ENCODE measurements at places on chromosomes 4 and X.

DNA sequence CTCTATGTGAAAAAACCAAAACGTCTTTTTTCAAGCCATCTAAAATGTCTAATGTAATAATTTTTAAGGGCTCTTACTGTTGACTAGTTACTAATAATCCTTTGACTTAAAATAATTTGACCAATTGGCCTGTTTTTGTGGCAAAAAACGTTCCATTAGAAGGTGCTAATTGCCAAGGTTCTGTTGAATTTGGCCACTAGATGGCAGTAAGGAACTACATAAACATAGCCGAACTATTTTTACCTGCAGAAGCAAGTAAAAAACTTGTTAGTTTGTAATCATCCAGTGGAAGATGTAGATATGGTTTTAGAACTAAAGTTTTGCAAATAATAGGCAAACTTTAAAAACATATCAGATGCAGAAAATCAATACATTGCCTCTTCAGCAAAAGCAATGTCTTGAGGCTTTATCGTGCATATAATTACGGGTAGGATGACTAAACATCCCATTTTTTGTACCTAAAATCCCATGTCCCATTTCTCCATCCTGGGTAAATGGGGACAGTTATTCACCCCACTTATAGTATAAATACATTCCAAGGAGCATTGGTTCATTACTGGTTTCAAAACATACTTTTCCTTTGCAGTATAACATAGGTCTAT, 57.6 kb downstream of the PROM1 start:
- no peak for DNase-seq

- DNase-seq: no peak
Observed at GRCh38 chrX:15507005-15507404, 6.4 kb downstream of the BMX start.

DNA sequence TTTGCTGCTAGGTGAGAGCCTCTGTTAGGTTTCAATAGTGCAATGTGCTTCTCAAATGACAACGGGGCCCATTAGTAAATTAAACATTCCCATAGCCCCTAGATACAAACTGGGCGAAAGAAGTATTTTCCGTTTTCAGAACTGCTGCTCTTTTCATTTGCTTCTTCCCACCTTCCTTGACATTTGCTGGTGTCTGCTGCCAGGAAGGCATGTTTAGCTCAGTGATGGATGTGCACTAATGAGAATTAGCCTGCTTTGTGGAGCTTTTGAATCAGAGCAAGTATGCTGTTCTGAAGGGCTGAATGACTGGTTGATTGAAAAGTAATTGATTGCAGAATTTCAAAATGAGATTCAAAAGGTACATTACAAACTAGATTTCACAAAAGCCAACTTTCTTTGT, 57.0 kb downstream of the SHROOM3 start:
- no peak for DNase-seq

- no peak for DNase-seq
Observed at GRCh38 chr4:177986236-177986635, 544.0 kb upstream of the AGA start.

DNA sequence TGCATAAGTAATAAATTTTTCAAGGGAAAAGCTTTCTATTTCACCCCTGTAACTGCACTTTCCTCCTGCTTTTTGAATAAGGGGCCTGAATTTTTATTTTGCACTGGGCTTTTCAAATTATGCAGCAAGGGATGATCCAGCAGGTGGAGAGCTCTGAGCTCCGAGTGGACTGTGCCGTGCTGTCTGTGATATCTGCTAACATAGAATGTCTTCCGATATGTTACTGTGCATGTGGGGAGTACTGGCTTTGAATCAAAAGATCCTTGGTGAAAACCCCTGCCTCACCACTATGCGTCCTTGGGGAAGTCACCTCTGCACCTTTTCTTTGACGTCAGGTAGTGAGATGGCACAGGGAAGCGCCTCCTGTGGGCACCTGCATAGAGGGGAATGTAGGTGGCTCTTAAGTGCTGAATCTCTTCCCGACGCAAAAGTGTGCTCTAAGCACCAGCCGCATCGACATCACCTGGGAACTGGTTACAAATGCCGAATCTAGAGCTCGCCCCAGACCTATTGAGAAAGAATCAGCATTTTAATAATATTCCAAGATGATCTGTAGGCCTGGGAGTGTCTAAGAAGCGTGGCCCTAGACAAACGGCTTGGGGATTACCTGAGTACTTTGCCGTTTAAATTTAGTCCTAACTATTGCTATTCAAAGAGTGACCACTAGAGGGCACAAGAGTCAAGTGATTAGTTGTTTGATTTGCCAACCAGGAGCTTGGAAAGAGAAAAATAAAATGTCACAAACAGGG, 19.2 kb upstream of the WFS1 start:
- peak; percentile 53 for DNase-seq

DNA sequence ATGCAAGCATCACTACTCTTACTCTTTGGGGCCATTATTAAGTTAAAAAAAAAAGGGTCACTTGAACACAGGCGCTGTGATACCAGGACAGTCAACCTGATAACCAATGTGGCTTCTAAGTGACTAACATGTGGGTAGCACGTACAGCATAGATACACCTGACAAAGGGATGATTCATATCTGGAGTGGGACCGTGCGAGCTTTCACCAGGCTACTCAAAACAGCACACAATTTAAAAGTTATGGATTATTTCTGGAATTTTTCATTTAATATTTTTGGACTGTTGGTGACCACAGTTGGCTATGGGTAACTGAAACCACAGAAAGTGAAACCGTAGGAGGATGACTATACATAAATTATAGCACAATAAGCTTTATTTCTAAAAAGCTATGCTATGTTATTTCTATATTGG, 113.8 kb upstream of the STIM2 start:
- DNase-seq: no peak

DNA sequence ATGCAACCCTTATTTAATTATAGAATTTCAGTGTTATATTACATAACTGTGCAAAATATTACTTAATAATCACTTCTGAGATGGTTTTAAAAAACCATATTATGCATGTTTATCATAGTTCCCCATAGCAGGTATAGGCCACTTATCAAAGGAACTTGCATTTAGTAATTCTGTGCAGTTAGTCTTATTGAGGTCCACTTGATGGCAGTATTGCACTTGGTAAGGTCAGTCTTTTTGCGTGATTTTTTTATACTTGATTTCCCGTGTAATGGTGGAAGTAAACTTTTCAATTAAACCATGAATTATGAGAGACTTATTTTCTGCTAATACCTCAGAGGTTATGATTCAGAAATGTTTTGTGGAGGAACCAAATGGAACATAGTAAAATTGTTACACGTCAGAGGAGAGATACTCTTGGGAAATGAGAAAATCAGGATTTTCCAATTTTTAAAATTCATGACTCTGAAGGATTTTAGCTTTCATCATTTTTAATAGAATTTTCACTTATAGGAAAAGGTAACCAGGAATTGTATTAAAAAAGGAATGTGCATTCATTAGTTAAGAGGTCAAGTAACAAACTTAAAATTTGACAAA, 230.0 kb downstream of the CCSER1 start:
- no peak for DNase-seq

GRCh38 chr4:10582059-10582686, 102.4 kb downstream of the CLNK start:
- no peak for DNase-seq

DNA sequence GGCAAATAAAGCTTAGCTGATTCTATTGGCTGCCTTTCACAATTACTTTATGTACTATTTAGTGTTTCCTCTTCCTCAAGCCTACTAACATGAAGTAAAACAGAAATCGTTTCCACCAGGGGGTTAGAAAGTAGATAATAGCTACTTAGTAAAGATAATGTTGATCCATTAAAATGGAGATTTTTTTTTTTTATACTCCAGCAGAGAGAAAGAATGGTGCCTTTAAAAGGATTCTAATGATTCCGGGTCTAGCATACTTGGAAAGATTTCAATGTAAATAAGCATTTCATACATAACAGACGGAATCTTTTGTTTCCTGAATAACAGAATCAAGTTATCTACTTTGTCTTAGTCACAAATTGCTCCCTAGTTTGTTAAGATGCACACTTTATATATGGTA, 37.1 kb downstream of the GK start:
- DNase-seq: no peak

DNA sequence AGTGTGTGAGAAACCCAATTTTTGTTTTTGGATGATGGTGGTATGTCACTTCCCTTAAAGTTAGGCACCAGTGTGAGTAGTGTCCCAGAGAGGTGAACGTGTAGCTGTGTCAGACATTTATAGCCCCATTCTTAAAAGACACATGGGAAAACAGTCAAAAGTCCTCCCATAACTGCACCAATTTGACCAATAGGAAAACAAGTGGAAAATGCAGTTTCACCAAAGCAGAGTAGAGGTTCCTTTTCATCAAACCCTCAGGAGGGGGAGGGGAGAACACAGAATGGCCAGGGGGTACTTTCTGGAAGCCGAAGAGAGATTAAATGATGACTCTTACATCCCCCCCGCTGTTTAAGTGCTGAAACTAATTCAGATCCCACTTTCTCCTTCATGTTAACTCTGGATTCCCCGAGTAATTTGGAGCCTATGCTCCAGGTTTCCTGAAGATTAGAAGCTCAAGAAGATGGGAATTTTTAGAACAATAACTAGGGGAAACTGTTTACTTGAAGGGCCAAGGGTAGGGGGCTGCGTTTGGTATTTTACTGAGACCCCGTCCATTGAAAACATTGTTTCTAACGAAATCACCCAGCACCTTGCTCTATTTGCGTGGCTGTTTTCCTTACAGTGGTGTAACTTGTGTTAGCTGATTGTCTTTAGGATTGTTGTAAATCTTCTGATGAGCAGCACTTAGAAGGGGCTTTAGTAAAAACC, 2.1 kb upstream of the LEF1 start:
- no peak for DNase-seq

DNA sequence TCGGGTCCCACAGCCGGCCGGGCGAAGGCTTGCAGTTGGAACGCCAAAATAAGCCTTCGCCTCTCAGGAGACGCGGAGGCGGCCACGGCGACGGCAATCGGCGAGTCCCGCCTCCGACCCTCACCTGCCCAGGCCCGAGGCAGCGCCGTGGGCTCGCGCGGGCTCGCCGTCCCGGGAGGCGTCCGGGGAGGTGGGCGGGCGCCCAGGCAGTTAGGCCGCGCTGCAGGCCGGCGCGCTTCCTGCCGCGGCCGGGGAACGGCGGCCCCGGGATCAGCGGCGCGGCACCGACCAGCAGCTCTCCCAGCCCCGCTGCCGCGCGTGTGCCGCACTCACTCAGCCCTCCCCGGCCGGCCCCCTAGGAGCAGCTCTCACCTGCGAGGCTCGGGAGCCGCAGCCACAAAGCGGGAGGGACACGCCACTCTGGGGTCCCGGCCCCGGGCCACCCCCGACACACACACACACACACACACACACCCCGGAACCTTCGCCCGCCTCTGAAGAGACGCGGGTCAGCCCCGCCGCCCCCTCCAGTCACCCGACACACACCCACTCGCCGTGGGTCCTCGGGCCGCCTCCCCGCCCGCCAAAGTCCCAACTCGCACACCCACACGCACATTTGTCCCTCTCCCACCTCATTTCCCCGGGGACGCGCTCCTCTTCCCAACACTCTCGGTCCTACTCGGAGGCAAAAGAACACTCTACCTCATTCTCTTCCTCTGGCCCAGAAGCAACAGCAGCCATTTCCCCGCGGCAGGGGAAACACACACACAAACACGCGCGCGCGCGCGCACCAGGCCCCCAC, at the start of gene CNOT6L:
Gene CNOT6L (minus strand): TSS at position 767 of the 802 bp plus-strand sequence. CDS start 60 bp downstream, at position 707.
- DNase-seq: peak; percentile 27

DNA sequence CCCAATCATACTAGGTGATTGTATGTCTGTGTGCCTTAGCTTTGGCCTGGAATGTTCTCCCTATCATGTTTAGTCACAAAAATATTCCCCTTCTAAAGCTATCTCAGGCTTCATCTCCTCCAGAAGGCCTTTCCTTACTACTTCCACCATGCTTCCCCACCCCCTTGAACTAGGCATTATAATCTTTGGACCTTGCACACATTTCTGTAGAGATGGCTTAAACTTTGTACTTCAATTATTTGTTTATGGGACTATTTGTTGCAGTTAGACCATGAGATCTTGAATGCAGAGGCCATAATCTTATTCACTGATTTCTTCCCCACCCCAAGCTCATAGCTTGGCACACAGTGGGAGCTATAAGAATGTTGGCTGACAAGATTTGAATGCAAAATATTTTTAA, 262.0 kb upstream of the EDA2R start:
- no peak for DNase-seq

GRCh38 chr4:186368281-186368680, 102.3 kb downstream of the F11 start:
- no peak for DNase-seq

GRCh38 chr4:11568511-11568910, 139.8 kb upstream of the HS3ST1 start:
- DNase-seq: no peak

DNA sequence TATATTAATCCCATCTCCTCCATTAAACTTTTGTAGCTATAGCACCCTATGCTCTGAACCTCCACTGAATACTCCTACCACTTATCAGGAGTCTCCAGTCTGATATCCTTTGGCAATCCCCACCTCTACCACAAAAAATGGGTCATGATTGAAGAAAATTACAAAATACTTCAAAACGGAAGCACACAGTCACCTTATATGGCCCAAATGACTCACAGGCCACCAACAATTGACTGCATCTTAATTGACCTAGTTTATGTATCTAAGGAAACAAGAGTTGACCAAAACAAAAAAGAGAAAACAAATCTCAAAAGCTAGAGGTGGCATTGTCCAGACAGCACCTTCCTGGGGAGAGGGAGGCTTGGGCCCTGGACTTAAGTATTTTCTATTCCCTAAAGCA, 120.0 kb upstream of the DIAPH2 start:
- DNase-seq: no peak

GRCh38 chrX:16076834-16077233, 46.5 kb upstream of the GRPR start:
- DNase-seq: no peak

GRCh38 chr4:59838236-59838635, 1361.9 kb upstream of the ADGRL3 start:
- DNase-seq: no peak

GRCh38 chr4:188663369-188663768, 524.1 kb downstream of the TRIML1 start:
- DNase-seq: no peak

DNA sequence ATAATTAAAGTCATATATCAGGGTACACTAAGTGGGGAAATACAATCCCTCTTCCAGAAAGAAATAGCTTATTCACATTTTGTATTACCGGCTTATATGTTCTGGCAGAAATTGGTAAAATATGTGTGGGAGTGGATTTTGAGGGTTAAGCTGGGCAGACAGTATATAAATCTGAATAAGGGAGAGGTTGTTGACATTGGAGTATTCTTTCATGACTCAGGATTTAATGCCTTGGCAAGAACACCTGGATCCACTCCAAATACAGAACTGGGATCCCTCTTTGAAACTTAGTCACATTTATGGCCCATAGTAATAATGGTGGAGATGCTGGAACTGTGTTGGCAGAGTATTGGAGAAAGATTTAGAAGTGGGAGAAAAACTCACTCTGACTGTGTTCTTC, 54.3 kb upstream of the TET2 start:
- no peak for DNase-seq

GRCh38 chr4:124535003-124535402, 177.5 kb downstream of the ANKRD50 start:
- DNase-seq: no peak

DNA sequence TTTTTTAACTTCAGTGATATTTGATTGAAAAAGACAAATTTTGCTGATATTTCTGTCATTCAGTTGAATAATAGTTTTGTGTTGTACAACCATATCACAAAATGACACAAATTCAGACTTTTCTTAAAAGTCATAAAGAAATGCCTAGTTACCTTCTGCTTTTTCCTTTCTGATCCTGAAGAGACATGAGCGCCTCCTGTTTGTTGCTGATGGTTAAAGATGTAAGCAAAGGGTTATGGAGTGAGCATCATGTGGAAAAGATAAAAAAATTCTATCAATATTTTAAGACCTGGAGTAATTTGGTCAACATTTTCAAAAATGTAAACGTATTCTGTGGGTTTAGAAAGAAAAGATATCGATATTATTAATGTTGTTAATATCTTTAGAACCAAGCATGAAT, 669.9 kb upstream of the NR3C2 start:
- no peak for DNase-seq
